ENCODE measurements at places on chromosomes 5 and 9.

GRCh38 chr9:71136696-71137095 is 15.3 kb upstream of the TRPM3 start:
- DNase-seq: no peak

GRCh38 chr5:41281215-41281810 is 68.0 kb upstream of the C6 start:
- DNase-seq: no peak

DNA sequence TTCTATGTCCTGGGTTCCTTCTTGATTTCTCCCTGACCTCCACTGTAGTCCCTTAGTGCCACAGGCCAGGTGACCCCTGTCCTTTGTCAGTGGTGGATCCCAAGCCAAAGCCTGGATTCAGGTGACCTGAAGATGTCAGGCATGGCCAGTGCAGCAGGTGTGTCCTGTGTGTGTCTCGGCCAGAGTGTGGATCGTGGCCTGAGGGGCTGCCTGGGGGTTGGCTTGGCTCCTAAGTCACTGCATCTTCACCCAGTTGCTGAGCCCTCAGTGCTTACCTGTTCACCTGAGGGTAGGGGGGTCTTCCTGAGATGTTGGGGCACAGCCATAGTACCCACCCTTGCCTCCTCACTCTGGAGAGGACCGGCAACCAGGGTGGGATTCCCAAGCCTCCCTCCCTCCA is 61.8 kb upstream of the PITX1 start:
- no peak for DNase-seq

GRCh38 chr9:136048560-136049411 is 46.3 kb downstream of the NACC2 start:
- no peak for DNase-seq

- no peak for DNase-seq
These were observed 8.8 kb downstream of the ZNF608 start for GRCh38 chr5:124737651-124738050.

- DNase-seq: no peak
These were observed 20.9 kb upstream of the MAN2A1 start for GRCh38 chr5:109668668-109669422.

GRCh38 chr5:144191998-144192397 is 21.3 kb downstream of the KCTD16 start:
- peak; percentile 84 for DNase-seq

GRCh38 chr9:78620764-78621163 is 323.8 kb downstream of the PSAT1 start:
- peak; percentile 55 for DNase-seq

DNA sequence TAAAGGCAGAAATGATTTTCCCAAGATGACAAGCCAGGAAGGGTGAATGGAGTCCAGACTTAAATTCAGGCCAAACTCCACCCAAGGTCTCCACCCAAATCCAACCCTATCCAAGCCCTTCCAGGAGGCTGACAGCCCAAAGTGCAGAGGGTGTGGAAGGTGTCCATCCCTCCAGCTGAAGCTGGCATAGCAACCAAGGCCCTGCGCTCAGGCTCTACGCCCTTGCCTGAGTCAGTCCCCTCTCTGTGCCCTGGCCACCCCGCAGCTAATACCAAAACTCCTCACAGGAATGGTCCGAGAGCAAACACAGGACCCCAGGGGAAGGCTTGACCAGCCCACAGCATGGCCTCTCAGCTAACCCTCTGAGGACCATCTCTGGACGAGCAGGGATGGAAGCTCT is 2.1 kb downstream of the SEPTIN8 start:
- DNase-seq: no peak

- no peak for DNase-seq
These were observed 52.3 kb downstream of the TLE4 start for GRCh38 chr9:79623799-79624721.

DNA sequence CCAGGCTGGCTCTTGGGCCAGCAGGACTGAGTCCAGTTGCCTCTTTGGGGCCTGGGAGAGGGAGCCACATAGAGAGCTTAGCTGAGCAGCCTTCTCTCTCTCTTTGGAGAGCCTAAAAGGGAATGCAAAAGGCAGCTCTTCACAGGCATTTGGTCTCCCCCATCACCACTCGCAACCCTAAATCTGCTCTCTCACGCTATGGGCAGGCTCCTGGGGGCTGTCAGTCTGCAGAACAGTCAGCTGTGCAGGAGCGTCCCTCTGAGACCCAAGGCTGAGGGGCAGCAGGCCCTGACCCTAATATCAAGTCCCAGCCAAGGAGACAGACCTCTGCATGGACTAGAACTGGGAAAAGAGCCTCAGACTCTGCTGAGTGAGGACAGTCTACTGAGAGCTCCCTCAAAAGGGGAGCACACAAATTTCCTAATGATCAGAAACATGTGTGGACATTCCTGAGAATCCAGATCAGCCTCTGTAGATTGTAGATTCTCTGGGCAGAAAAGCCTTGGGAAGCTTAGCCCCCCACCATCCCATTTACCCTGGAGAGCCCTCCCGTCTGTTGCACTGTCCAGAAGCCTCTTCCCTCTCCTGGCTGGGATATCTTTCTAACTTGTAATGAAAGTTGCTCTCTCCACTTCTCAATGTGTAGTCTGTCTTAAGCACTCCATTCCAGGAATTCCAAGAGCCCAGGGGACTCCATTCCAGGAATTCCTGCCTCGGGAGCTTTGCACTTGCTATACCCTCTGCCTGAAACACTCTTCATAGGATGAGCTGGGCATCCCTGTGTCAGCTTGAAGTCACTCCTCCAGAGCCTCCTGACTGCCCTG is 79.4 kb downstream of the FAM114A2 start:
- peak; percentile 45 for DNase-seq

DNA sequence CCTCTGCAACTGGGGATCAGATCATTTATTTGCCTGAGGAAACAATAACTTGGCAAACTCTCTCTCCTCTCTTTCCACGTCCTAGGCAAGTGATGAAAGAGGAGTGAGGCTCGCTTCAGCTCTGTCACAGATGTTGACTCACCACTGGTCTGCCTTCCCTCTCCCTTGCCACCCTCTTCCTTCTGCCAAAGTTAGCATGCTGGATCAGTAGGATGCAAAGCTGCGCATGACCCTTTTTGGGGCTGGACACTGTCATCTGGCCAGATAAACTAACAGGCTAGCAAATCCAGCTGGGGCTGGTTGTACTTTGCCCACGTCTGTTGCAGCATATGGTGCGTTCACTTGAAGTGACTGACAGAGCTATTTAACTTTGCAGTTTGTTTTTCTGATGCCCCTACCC is 36.2 kb upstream of the SMARCA2 start:
- DNase-seq: peak; percentile 81

DNA sequence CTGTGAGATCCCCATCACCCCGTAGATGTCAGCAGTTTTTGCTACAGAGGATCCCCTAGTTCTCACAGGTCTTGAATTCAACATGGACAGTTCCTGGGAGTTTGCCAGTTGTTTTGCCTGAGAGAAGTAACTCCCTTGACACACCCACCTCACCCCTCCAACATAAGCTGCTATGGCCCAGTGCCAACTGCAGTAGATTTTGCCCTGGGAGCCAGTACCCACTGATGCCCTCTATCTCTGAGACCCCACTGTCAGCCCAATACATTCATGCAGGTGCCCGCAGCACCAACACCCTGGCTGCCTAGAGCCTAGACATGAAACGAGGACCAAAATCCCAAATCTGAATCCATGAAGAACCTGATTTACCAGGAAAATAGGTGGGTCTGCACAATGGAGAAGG is 583.9 kb upstream of the CTNND2 start:
- no peak for DNase-seq

DNA sequence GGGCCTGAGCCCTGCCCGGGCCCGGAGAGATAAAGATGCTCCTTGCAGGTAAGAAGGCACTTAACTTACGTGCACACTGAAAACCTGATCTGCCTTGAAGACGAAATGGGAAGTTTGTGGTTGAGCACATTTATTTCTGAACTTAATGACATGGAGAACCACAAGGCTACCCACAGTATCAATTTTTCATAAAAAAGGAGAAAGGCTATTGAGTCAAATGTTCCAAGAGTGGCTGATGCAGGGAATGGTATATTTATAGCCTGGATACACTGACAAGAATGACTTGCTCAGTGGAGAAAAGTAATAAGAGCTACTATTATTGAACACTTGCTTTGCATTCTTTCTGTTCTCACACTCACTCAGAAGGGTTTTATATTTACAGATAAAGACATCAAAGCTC is 419.3 kb downstream of the ACTL7B start:
- no peak for DNase-seq

GRCh38 chr9:135343136-135343535 is 136.4 kb upstream of the PPP1R26 start:
- no peak for DNase-seq

GRCh38 chr5:173848986-173849596 is 39.1 kb upstream of the CPEB4 start:
- DNase-seq: peak; percentile 39

DNA sequence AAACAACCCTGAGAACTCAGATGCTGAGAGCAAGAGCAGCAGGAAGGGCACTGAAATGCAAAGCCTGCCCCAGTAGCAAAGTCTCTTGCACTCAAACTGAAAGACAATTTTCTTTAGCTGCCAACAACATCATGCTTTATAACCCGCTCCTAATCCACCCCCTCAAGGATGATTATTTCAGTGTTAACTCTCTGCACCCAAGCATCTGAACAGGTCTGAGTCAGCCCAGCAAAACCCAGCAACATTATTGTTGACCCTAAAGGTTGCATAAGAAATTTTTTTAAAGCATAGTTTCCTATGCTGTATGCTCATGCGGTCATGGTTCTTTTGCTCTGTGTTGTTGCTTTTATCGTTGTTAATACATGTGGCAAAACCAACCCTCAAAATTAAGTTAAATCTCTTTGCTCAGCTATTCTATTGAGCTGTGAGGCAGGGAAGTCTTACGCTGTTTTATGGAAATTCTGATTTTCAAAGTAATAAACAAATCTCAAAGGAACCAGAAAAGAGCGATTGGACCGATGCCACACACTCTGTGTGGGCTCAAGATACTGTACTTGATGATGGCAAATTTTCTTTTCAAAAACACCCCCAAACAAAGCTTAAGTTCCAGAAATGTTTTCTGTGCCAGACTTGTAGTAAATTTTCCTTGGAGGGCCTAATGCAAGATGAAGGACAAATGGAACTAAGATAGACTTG is 440.6 kb upstream of the MPDZ start:
- peak; percentile 91 for DNase-seq

GRCh38 chr5:107296572-107296971 is 374.2 kb downstream of the EFNA5 start:
- DNase-seq: no peak

DNA sequence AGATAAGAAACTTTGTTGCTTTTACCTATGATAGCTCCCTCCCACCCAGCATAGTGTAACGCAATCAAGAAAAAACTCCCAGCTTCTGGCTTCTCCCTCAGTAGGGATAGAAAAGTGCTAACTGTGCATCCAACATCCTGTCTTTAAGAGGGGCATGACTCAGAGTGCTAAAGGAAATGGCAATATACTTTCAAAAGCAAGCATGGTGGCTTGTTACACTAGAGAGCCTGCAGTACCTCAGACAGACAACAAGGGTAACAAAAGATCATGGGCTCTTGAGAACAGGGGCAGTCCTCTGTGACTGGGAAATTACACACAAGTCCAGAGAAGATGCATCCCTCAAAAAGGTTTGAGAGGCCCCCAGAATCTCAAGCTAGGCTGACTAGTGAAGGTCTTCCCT is 37.8 kb downstream of the PRELID2 start:
- peak; percentile 38 for DNase-seq

- DNase-seq: peak; percentile 57
These were observed 121.6 kb downstream of the MEF2C start for GRCh38 chr5:88761269-88761850.

GRCh38 chr5:125477586-125477975 is 731.1 kb upstream of the ZNF608 start:
- DNase-seq: no peak

- no peak for DNase-seq
These were observed 2.3 kb upstream of the PTGES start for GRCh38 chr9:129755151-129755550.

GRCh38 chr5:77337246-77337645 is 126.8 kb downstream of the PDE8B start:
- no peak for DNase-seq

DNA sequence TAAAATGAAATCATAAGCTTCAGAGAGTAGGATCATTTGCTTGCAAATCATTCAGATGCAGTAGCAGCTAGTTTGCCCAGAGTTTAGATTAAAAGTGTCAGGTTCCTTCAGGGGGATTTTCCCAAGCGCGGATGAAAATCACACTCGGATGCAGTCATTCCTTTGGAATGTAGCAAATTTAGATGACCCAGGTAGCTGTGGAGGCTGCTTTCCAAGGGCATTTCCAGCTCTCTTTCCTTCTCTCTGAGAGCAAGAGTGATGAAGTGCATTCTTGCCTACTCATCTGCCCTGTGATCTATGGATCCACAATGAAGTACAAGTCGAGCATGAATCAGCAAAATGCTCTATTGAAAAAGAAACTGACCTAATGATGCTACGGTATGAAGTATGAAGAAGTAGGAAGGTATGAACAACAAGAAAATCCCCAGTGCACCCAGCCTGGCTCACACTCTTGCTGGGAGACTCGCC is 200.2 kb downstream of the PLK2 start:
- DNase-seq: peak; percentile 83

DNA sequence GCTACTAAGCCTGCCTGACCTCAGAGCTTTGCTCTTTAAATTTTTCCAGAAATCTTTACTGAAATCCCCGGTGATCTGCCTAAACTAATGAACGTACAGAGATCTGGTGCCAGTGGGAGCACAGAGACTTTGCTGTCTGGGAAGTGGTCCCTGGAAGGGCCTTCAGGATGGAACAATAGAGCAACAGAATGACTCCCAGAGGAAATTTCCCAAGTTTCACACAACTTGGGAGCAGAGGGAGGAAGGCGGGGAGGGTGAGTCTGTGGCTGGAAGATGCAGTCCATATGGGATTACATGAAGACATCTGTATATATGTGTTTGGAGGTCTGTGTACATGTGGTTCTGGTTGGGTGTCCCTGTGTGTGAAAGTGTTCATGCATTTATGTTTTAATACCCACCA is 638.3 kb downstream of the CCDC171 start:
- DNase-seq: peak; percentile 46

- DNase-seq: peak; percentile 59
These were observed 361.6 kb upstream of the RIOK2 start for GRCh38 chr5:97544678-97545077.

- DNase-seq: no peak
These were observed 145.7 kb downstream of the EBF1 start for GRCh38 chr5:158953929-158954534.

All from fibroblast of mammary gland (primary cell).